Cerebellar nuclear complex (tissue), 1 donor: ENCODE measurements at places on chromosomes 3 and 15.

GRCh38 chr3:113293348-113293747, 82.0 kb downstream of the BOC start:
- no peak for DNase-seq

DNA sequence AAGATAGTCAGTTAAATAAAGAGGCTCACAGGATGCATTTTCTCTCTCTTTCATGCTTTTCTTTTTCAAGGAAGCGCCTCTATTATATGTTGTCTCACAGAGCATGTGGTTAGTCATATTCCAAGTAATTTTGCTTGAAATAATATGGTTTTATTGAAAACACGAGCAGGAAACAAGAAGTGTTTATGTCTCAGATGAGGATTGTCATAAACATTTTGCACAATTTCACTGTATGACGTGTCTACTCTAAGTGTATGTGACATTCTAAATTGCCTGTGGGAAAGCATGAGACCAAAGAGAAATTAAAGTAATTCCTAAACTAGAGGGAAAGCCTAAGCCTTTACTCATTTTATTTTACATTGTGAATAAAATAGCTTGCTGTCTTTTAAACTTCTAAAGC, 818.6 kb downstream of the EPHA3 start:
- no peak for DNase-seq

GRCh38 chr3:171329746-171330145, 130.5 kb downstream of the TNIK start:
- DNase-seq: no peak

- no peak for DNase-seq
Observed at GRCh38 chr3:32557640-32558352, 12.9 kb downstream of the DYNC1LI1 start.

DNA sequence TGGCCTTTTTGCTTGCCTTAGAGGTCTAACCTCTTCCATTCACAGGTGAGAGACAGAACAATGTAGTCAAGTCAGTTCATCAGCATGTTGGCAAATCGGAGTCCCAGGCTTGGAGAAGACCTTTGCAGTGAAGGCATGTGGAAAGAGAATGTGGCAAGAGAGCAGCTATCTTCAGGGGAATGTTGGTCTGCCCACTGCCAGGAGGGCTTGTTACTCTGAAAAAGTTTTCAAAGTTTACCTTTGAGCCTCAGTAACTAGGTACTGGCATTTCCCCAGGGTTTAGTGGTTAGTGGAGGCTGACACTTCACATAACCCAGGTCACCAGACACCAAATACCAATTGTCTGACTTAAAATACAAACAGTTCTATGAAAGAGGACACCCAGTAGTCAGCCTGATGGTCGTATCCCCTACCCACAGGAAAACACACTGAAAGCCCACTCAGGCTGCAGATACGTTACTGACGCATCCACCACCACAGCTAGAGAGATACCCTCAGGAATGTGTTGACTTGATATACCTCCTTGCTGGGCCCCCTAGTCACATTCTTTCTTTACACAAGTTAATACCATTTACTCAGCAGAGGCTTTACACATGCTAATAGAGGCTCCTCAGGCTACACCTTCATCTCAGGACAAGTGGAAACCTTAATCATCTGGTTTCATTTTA, 9.7 kb upstream of the ARID3B start:
- no peak for DNase-seq

DNA sequence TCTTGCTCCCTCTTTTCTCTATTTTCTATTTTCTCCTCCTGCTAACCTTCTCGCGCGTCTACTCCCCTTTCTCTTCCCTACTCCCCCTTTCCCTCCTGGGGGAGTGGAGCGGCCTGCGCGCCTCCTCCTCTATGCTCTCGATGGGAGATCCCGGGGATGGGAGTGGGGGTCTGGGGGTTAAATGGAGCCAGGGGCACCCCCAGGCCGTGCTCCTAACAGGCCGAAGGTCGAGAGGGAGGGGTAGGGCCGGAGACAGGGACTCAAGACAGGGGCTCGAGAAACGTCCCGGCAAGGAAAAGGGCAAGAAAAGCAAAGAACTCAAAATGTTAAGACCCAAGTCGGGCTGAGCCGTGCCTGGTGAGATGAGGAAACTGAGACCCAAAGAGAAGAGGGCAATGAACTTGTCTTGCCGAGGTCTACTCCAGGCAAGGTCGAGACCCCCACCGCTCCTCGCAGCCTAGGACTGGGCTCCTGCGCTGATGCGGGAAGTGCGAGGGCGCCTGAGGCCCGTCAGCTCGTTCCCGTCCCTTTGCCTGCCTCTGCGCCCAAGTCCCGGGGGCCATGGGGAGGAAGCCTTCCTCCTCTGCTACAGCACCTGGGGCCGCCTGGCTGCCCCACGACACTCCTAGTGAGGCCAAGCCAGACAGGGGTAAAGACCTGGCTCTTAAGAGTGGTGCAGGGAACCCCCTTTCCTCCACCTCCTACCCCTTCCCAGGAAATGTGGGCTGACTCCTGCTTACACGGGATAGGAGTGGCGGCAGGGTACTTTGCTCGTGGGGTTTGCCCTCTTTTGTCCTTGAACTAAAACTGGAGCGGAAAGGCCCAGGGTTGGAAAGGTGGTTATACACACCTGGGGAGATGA, 770 bp upstream of the MEGF11 start:
- no peak for DNase-seq

- DNase-seq: no peak
Observed at GRCh38 chr15:41974041-41974440, 1.7 kb upstream of the EHD4 start.

DNA sequence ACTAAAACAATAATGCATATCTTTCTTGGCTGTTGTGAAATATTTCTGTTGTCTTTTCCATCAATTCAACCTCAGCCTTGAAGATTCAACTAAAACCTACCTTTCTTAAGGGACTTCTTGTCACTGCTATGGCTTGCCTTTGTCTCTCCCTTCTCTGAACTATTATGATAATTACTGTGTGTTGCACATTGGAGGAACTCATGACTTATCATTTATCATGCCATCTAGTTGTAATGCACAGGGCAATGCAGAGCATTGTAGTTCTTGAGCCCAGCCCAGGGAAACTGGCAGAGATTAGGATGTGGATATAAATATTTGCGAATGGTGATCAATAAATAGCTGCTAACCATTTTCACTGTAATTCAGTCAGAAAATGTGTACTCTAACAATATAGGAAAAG, 427.1 kb upstream of the FRG2C start:
- DNase-seq: no peak

DNA sequence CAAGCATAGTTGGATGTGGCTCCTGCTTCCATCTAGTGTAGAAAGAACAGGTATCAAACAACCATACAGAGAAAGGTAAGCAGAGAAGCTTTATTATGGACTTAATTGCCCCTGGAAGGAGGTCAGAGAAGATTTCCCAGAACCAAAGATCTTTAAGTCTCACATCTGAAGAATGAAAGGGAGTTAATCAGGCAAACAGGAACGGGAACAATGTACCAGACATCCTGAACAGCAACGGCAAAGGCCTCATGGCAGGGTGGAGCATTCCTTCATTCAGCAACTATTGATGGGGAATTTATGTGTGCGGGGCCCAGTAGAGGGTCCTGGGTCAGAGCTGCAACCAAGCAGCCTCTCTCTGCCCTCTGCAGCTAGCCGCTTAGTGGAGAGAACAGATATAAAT, 61.5 kb downstream of the LMCD1 start:
- DNase-seq: no peak

- no peak for DNase-seq
Observed at GRCh38 chr3:136110481-136110880, 85.7 kb downstream of the MSL2 start.

DNA sequence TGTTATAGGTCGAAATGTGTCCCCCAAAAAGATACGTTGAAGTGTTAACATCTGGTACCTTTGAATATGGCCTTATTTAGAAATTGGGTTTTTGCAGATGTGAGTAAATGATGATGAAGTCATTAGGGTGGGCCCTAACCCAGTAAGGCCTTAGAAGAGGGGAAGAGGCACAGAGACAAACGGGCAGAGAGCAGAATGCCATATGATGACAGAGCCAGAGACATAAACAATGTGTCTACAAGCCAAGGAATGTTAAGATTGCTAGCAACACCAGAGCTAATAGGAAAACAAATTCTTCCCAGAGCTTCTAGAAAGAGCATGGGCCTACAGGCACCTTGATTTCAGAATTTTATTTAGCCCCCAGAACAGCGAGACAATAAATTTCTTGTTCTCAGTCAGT, 693.1 kb upstream of the NECTIN3 start:
- no peak for DNase-seq

DNA sequence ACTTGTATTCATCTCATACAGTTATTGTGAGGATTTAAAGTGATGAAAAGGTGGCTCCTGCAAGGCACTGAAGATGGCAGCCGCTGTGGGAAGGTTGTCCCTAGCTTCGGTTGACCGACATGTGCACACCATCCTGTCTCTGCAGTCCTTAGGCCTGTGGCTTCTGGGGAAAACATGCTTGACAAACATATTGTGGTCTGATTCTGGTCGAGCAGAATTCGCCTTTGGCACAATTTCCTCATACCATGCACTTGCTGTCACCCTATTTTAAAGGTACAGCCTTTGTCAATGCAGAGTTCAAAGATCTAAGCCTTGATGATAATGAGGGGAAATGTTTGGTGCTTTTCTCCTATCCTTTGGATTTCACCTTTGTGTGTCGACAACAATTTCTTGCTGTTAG, 50.9 kb downstream of the PRICKLE2 start:
- DNase-seq: no peak

- no peak for DNase-seq
Observed at GRCh38 chr15:49652922-49653321, 32.1 kb downstream of the DTWD1 start.
